Hematopoietic multipotent progenitor cell treated with erythropoietin and hydrocortisone succinate and interleukin-3 and kit ligand, for 15 days (in vitro differentiated cells): ENCODE measurements at places on chromosomes 16 and 17.
A peak's percentile ranks its signal among the peaks of the same experiment; 100 is the strongest.

DNA sequence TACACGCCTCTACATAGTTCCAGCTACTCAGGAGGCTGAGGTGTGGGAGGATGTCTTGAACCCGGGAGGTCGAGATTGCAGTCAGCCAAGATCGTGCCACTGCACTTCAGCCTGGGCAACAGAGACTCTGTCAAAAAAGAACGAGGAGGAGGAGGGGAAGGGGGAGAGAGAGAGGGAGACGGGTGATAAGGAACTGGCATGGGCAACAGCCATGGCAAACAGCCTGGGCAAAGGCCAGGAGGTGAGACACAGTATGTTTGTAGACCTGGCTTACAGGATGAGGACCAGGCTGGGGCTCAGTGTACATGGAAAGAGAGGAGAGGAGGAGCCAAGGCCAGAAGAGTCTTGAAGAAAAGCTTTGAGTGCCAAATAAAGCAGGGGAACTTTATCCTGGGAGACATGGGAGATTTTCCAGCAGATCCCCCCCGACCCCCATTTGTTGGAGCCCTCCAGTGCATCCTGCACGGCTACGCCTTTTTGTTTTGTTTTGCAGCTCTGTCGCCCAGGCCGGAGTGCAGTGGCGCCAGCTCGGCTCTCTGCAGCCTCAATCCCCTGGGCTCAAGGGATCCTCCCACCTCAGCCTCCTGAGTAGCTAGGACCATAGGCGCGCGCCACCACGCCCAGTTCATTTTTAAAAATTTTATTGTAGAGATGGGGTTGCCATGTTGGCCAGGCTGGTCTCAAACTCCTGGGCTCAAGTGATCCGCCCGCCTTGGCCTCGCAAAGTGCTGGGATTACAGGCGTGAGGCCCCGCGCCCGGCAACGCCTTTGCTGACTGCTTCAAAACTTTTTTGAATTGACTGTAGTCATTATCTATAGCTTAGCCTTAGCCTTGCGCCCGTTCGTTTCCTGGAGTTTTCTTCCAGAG is 1.3 kb upstream of the ALKBH5 start:
- DNase-seq: peak; percentile 55

DNA sequence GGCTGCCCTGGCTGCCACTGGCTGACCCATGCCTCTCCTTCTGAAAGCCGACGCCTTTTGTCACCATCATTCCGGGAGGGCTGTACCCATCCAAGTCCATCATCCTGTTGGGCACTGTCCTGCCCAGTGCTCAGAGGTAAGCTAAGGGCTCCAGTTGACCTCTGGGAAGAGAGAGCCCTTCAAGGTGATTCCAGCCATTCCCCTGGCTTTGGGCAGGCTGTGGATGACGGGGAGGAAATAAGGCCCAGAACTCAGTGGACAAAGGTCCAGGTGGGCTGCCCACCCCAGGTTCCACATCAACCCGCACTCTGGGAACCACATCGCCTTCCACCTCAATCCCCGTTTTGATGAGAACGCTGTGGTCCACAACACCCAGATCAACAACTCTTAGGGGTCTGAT is 45.8 kb downstream of the NOS2 start:
- DNase-seq: no peak

GRCh38 chr17:45162025-45162687 is 481 bp downstream of the HEXIM2 start:
- no peak for DNase-seq

DNA sequence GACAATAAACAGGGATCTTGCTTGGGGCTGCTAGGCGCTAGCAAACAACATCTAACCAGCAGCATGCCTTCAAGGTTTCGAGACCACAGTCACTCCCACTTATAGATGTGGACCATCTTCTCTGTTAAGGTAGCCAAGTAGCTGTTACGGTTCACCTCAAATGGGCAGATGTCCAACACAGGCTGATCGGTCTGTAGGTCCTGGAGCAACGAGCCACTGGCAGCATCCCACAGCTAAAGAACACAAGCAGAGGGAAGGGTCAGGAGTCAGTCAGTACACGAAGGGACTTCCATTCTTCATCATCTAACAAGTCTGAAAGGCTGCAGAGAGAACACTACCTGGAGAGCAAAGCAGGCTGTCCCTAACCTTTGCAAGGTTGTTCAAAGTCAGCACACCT is 16.9 kb upstream of the GLG1 start:
- DNase-seq: no peak

DNA sequence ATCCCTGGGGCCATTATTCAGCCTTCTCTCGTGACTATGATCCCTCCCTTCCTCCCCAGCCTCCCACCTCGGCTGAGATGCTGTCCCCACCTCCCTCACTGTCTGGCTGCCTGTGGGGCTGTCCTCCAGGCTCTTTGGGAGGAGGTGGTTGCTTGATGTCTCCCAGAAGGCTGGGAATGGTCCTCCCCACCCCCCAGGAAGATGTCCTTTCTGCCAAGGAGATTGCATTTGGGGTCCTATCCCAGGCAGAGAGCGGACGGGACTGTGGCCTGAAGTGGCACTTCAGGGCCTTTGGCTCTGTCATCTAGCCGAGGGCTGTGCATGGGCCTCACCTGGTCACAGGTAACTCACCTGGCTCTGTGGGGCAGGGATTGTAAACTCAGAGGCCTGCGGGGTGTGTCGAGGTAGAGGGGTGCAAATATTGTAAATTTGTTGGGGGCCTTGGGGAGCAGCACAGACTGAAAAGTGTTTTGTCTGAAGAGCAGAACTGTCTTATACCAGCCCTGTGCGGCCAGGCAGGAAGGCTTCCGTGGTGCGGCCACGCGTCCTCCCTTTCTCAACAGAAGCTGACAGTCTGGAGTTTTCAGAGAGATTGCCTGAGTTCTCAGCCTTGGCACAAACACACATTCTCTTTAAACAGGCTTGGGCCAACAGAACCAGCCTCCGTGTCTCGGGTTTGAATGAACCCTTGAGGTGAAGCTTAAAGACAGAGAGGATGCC is 177.9 kb downstream of the SEC14L1 start:
- DNase-seq: no peak

GRCh38 chr16:58020628-58021521 is 4.7 kb upstream of the MMP15 start:
- peak; percentile 47 for DNase-seq

- no peak for DNase-seq
These were observed 389 bp downstream of the DUS1L start for GRCh38 chr17:82065193-82065637.

DNA sequence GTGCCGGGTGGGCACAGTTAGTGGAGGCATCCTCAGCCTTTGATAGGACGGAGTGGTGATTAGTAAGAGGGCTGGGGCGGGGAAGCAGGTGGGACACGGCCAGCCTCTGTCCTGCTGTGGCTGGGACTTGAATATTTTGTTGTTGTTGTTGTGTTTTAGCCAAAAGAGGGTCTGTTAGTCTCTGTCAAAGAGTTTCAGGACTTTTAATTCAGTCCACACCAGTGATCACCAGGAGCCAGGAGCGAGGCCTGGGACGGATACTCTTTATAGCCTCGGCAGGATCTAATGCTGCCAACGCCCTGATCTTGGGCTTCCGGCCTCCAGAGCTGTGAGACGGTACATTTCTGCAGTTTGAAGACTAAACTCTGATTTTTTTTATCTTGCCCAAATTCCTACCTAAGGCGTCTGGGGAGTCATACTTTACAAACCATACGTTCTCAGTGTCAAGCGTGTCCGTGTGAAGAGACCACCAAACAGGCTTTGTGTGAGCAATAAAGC is 2.9 kb upstream of the RNF213 start:
- DNase-seq: peak; percentile 55

DNA sequence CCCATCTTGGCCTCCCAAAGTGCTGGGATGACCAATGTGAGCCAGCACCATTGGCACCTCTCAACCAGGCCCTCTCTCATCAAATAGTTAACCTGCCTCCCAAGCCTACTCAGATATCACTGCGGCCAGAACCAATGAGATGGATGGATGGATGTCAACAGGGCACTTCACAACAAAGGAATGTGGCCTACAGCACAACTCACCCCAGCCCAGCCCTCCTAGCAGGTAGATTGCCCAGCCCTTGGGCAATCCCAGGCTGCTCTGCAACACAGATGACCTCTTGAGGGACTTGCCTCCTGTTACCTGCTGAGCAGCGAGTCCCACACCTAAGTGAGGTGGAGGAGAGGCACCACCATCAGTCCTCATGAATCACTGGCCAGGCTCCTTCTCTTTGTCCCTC is 22.6 kb upstream of the KIFC3 start:
- no peak for DNase-seq

DNA sequence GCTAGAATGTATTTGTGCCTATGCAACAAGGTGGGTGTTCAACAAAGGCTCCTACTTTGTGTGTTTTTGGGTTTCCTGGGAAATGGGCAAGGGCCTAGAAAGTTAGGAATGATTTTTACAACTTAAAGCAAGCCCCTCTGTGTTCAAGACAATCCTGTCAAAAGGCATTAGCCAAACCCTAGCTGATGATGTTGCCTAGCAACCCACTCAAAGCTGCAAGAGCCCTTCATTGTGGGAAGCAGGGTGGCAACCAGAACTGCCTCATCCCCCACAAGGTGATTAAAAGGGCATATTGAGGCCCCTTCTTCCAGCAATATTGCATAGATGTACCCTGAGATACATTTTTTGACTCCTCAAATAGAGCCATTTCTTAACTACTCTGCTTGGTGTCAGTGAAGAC is 16.0 kb upstream of the RASL10B start:
- DNase-seq: no peak

DNA sequence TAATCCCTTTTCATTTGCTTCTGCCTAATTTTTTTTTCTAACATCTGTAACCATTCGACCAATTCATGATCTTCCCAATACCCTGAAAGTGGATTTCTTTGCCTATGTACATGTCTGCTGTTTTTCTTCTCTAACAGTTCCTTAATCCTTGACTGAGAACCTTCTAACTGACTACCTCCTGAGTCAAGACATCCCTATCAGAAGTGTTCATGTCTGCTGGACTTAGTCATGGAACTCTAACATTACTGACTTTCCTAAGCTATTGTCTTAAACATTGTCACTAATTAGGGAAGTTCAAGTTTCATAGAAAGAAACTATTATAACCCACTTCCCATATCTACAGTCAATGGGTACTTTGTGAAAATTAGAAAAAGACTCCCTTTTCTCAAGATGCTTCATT is 52.4 kb upstream of the IRX5 start:
- DNase-seq: no peak

DNA sequence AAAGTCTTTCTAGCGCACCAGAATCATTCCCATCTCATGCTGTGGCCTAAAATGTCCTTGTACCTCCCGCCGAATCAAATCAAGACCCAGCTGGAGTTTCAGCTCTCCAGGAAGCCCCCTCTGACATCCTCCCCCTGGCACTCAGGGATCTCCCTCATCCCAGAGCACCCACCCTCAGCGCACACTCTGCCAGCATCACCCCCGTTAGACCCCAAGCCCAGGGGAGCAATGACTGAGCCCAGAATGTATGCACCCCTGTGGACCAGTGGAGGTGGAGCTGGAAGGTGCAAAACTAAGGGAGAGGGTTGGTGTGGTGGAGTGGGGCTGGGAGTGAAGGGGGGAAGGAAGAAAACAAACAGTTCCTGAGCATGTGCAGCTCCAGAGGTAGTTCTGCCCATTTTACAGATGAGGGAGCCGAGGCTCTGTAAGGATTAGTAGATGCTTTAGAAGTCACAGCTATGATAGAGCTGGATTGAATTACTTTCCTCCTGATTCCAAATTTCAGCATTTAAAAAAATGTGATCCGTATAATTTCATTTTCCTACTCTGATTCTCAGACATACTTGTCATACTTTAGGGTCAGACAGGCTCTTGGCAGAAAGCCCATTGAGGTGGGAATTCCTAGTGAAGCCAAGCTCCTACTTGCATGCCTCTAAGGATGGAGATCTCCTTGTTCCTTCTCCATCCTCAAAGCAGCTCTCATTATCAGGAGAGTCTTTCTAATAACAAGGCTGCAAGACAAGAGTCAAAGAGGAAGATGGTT is 242.7 kb downstream of the KATNIP start:
- no peak for DNase-seq

DNA sequence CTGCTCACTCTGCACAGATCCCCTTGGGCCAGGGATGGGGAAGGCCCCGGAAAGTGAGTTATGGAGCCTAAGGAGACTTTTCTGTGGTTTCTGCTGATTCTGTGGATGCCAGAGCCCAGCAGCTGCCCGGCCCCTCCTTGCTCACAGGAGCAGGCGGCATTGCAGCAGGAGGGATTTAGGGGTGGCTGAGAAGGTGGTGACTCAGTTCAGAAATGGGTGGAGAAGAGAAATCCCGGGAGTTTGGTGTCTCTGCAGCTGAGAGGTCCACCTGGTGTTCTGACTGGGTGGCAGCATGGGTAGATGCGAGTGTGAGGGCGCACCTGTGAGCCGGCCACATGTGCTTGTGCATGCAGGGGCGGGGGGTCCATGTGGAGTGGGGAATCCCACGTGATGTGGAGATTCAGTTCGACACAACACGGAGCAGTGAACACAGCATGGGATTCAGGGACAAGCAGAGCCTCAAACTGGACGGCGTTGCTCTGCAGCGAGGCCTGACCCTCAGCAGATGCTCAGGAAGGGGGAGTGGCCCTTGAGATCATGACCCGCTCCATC is 16.0 kb upstream of the SPPL2C start:
- no peak for DNase-seq

DNA sequence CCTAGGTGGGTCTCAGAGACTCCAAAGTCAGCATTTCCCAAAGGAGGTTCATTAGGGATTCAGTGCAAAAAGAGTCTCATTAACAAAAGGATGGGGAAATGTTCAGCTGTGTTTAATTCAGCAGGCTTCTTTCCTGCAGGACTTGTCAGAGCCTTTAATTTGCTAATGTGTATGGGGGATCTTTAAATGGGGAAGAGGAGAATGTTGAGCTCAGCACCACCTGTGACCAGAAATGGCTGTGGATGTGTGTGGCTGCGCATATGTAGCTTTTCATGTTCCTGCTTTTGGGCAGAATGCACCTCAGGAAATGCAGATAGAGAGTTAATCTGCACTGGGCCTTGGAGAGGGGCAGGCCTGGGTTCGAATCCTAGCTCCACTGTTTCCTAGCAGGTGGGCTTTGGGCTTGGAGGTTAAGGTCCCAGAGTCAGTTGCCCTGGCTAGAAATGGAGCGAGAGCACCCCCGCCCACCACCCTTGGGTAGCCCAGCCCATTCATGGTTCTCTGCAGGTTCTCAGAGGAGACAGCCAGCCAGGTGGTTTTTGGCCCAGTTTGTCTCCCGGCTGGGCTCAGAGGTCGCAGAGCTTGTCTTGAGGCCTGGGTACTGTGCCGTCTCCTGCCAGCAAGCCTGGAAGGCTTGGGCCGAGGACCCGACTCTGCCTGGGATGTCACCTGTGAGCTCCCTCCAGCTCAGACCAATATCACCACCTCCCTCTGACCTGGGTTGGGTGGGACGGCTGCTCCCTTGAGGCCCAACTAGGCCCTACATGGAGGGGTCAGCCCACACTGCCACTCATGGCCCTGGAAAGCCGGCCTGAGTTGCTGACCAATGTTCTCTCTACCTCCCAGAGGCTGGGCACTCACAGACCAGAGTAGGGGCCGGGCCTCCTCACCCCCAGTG is 9.3 kb downstream of the ADCY7 start:
- no peak for DNase-seq

DNA sequence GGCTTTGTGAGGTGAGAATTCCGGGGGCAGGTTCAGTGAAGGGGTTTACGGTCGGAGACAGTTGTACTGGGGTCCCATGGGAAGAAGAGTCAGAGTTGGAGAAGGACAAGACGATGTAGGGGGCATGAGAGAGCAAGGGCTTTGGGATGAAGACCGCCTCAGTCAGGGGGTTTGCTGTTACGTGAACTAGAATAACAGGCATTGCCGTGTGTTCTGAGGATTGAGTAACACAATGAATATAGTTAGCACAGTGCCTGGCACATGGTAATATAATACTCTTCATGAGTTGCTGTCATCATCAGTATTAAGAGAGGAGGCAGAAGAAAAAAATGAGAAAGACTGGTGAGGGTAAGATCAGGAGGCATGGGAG is 577 bp downstream of the ZNF646 start:
- no peak for DNase-seq
